ENCODE measurements at places on chromosomes 5 and 9.

DNA sequence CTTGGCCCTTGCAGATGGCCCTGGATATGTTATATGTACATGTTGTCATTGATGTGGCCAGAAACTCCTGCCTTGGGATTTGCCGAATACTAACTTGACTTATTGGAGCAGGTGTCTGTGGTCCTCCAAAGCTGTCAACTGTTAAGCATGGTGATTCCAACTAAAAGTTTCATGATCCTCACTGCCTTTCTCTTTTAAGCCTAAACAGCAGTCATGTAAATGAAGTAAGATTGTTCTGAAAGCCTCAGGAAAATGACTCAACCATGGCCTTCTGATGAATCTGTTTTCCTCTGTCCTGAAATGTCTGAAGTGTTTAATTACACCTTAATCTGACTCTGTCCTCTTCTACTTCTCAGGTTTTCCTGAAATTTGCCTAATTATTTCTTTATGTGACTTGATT is 245.0 kb downstream of the FAM114A2 start:
- no peak for DNase-seq

GRCh38 chr5:154794525-154795234 is 39.5 kb downstream of the LARP1 start:
- no peak for DNase-seq

DNA sequence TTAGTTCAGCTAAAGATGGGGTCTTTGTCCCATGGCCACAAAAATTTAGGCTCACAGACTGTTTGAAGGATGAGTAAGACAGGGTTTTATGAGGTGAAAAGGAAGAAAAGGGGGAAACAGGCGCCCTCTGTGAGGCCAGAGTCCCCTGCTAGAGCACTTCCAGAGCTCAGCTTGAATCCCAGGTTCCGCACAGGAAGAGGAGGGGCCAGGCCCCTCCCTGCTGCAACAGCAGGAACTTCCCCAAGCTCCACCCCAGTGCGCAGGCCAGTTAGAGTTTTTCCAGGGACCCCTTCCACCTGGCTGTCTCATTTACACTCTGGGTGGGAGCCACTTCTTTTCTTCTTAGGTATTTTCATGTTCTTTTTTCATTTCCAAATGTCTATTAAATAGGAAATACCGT is 480.8 kb downstream of the PSAT1 start:
- no peak for DNase-seq

GRCh38 chr9:9563817-9564216 is 1049.0 kb downstream of the PTPRD start:
- DNase-seq = no peak

DNA sequence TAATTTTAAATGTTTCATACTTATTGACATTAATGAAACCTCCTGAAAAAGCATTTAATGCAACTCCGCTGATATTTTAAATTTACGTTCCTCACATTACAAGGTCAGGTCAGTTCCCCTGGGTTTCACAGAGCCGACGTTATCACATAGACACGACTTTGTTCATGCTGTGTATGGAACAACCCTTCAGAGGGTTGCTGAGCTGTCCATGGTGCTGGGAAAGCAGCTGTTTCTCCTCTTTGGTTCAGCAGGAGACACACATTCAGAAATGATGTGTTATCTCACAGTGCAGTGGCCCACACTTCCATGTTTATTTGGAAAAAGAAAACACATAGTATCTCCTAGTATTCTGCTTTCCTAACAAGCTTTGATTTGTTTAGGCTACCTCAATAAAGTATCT is 53.5 kb downstream of the PPP2R2B start:
- DNase-seq = no peak

GRCh38 chr5:158139161-158139560 is 280.2 kb upstream of the CLINT1 start:
- DNase-seq = no peak

DNA sequence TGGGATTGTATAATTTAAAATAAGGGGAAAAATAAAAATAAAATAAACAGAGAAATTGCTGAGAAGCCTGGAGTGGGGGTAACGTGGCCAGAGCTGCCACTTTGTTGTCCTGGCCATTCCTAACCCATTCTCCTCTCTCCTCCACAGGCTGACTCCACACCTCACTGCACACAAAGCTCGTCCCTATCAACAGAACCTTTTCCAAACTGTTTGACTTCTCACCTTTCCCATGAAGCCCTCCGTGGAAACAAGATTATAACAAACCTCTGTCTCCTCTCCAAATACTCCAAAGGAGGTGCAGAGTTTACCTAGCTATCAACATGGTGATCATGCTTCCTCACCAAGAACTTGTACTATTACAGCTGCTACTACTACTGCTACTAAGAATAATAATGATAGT is 151.1 kb downstream of the GLIS3 start:
- DNase-seq = no peak

- DNase-seq = no peak
Measured at GRCh38 chr9:38048316-38048969, 20.6 kb downstream of the SHB start.

- DNase-seq = no peak
Measured at GRCh38 chr5:141657937-141658545, 6.8 kb upstream of the FCHSD1 start.

DNA sequence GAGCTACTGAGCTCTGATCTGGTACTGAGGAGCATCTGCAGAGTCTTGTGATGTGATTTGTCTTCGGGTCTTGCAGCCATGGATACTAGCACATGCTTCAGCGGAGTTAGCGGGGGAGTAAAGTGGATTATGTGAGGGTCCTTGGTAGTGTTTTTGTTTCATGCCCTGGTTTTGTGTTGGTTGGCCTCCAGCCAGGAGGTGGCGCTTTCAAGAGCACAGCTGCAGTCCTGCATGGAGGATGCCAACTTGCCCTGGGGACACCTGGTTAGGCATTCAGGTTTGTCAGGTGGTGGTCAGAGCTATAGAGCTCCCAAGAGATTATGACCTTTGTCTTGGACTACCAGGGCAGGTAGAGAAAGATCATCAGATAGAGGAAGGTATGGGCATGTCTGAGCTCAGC is 185.8 kb upstream of the CDH6 start:
- no peak for DNase-seq

- DNase-seq = no peak
Measured at GRCh38 chr5:9233712-9234111, 312.2 kb downstream of the SEMA5A start.

- no peak for DNase-seq
Measured at GRCh38 chr5:135026645-135027265, 7.3 kb downstream of the PITX1 start.

GRCh38 chr5:54313311-54314270 is 3.2 kb upstream of the ARL15 start:
- no peak for DNase-seq

GRCh38 chr9:2765250-2765880 is 48.1 kb downstream of the KCNV2 start:
- DNase-seq = no peak

DNA sequence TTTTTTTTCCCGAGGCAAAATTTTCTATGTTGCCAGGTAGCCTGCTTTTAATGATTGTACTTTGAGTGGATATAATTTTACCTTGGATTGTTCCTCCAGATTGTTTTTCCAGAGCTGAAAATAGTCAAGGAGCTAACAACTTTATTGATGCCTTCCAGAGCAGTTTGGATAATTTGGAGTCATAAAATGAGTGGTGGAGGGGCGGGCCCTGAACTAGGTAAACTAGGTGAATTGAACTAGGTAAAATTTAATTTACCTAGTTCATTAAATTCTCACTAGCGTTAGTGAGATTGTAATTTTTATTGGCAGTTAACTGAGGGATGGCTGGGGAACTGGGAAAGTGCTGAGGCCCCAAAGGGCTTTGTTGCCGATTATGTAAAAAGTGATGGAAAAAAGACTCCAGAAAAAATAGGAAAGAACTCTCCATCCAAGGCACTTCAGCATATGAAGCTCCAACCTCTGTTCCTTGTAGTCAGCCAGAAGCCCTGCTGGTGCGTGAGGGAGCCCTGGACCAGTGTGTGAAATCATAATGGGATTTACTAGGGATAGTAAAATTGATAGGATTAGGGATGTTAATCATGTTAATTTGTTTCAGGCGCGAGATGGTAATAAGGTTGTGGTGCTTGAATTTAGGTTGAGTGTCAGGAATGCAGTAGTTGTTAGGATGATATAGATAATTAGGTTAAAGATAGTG is 1.7 kb downstream of the DNAJC25 start:
- DNase-seq = no peak

DNA sequence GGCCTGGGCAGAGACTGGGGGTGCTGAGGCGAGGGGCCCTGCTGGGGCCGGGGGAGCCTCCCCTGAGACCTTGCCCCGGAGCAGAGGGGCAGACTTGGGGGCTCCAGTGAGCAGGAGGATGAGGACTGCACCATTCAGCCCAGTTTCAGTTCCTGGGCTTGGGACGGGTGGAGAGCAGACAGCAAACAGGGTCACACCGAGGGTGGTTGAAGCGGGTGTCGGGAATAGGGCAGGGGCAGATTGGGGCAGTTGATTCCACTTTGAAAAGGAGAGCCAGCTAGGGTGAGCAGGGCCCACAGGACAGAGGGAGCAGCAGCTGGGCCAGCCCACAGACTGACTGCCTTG is 4.5 kb downstream of the GRK6 start:
- DNase-seq = no peak

DNA sequence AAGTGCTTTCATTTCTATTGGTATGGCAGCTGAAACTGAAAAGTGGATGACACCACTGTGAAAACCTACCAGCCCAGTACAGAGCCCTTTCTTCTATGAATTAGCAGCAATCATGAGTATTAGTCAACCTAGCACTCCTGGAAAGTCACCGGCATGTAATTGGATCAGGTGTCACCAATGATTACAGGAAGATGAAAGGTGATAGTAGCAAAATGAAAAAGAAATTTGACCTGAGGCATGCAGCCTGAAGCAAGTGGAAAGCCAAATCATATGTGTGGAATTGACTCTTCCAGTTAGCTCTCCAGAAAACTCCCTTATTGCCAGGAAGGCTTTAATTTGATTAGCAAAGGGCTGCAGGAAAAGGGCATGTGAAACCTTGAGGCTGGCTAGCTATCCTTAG is 81.2 kb upstream of the NAA35 start:
- DNase-seq = no peak

GRCh38 chr5:118249386-118249785 is 739.0 kb downstream of the DTWD2 start:
- no peak for DNase-seq

DNA sequence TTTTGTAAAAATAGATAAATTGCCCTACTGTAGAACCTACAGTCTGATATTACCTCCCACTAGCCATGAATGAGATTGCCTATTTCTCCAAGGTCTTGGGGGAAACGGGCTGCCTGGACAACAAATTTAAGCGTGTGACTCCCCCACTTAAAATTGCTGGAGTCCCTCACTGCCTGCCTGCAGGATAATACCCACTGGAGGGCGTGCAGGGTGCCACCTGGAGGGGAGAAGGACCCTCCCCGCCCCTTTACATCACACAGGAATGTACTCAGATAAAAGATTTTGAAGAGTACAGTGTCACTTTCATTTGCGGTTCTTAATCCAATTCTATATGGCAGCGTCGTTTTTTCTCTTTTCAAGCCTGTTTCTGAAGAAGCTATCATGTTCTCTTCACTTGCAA is 6.2 kb upstream of the TRIM7 start:
- DNase-seq = no peak

DNA sequence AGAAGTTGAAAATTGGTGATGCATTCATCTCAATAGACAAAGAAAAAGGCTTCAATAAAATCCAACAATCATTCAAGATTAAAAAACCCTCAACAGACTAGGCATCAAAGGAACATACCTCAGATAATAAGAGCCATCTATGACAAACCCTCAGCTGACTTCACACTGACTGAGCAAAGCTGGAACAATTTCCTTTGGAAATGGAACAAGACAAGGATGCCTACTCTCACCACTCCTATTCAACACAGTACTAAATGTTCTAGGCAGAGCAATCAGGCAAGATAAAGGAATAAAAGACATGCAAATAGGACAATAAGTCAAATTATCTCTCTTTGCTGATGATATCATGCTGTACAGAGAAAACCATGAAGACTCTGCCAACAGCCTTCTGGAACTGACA is 1188.1 kb downstream of the DTWD2 start:
- no peak for DNase-seq

- no peak for DNase-seq
Measured at GRCh38 chr5:38807570-38808483, 38.0 kb upstream of the OSMR start.

DNA sequence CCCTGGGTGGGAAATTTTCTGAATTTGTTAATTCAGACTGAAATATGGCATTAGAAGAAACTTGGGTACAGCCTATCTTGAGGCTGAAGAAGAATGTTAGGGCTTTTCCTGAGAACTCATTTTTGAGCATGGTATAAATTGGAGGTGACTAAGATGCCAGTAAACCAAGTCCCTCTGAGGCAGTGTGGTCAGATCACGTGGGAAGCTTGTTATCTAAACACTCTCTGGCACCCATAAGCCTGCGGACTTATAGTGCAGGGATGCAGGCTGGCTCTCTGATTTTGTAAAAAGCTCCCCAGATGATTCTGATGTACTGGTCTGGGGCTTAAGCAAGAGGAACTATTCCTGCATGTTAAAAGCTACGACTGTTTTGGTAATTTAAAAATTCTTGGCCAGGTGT is 34.3 kb downstream of the MTMR12 start:
- no peak for DNase-seq

- no peak for DNase-seq
Measured at GRCh38 chr9:13707612-13708576, 428.4 kb upstream of the MPDZ start.

- no peak for DNase-seq
Measured at GRCh38 chr5:132766806-132767055, 10.3 kb downstream of the SEPTIN8 start.

GRCh38 chr9:35705836-35706430 is 16.2 kb upstream of the TPM2 start:
- no peak for DNase-seq

DNA sequence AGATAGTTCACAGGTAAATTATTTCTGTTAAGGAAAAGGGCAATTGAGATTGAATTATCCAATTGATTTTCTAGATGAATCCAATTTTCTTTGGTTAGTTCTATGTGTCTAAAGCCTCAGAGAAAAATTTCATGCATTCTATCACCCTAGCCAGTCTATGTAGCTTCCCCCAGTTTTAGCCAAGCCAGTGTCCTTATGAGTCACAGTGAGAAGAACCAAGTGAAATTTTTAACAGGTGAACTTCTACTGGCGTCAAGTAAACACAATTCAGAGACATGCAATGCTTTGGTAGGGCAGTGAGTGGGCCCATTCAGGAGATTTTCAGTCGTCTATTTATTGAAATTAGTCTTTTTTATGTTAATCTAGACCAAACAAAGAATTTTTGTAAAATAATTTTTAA is 1077.4 kb upstream of the ARRDC3 start:
- no peak for DNase-seq

DNA sequence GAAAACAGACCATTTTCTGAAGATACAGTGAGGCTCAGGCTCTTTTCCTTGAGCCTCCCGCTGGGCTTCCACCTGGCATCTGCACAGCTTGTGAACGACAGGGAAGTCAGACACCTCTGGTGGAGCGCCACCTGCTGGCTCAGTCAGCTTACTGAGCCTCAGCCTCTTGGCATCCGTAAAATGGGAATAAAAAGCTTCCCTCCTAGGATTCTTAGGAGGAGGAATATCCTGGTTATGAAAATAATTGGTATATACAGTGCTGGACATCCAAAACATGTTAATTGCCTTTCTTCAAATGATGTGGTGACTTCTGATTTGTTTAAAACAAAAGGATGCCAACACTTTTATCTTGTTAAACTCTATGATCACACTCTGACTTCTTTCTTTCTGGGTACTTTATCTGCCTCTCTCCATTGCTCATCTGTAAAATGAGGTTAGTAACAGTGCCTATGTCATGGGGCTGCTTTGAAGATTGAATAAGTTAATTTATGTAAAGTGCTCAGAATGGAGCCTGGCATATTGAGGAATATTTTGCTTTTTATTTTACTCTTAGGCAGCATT is 67.5 kb downstream of the MAMDC2 start:
- peak; percentile 20 for DNase-seq
